Hair follicle dermal papilla cell (primary cell): ENCODE measurements at places on chromosomes 5 and 9. TPM values are rescaled to one million over a fixed set of nuclear protein-coding genes. Genes with fewer than 3 reads are reported as not detected.

PTGS1 gene
- 14.2 and 22.7 TPM in 2 replicates for total RNA-seq

GHR gene
- total RNA-seq = 2.9 and 5.2 TPM in 2 replicates

AFF4 gene
- total RNA-seq = 78.8 and 82.4 TPM in 2 replicates

EGFLAM gene
- total RNA-seq = 1.6 and 2.3 TPM in 2 replicates
